ENCODE measurements at places on chromosomes 2 and 18. TPM values are rescaled to one million over a fixed set of nuclear protein-coding genes. Genes with fewer than 3 reads are reported as not detected.

The CACNB4 gene
- total RNA-seq = 0.67 TPM

DNA sequence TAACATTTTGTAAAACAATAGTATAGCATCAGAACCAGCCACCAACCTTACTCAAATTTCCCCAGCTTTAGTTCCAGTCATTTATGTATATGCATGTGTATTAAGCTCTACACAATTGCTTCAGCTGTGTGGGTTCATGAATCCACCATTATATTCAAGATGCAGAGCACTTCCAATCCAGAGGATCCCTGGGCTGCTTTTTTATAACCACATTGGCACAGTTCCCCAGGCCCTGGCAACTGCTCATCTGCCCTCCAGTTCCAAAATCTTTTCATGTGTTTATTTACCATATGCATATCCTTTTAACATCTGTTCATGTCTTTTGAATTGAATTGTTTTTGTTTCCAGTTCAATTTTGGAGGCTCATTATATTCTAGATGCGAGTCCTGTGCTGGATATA is 482.9 kb upstream of the HS6ST1 start:
- DNase-seq = no peak

GRCh38 chr2:216086207-216086893 is 4.6 kb downstream of the TMEM169 start:
- DNase-seq = no peak

The ANKRD30B gene
- not detected for total RNA-seq

DNA sequence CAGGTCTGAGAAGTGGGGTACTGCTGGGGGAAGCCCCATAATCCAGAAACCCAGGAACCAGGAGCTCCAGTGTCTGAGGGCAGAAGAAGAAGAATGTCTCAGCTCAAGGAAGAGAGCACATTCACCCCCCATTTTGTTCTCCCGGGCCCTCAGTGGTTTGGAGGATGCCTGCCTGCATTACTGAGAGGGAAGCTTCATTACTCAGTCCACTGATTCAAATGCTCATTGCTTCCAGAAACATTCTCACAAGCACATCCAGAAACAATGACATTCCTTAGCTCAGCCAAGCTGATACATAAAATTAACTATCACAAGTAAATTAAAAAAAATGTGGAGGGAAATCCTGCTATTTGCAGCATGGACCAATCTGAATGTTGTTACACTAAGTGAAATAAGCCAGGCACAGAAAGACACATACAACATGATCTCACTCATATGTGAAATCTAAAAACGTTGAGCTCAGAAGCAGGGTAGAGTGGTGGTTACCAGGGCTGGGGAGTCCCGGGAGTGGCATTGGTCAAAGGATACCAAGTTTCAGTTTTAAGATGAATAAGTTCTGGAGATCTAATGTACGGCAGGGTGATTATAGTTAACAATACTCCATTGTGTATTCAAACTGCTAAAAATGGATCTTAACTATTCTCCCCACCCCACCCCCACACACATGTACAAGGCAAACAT is 459.3 kb downstream of the GALR1 start:
- DNase-seq = no peak

DNA sequence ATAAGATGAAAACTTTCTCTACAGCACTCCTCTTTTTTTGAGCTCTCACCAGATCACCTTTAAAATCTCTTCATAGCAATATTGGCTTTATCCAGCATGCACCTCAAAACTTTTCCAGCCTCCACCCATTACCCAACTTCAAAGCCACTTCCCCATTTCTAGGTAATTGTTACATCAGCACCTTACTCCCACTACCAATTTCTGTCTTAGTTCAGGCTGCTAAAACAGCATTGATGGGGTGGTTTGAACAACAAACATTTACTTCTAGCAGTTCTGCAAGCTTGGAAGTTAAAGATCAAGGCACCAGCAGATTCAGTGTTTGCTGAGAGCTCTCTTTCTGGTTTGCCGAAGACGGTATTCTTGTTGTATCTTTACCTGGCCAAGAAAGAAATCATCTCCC is 114.0 kb upstream of the SLC39A10 start:
- no peak for DNase-seq

The MATN3 gene
- 0.11 TPM for total RNA-seq

GRCh38 chr2:237972211-237972610 is 5.4 kb downstream of the UBE2F start:
- no peak for DNase-seq

DNA sequence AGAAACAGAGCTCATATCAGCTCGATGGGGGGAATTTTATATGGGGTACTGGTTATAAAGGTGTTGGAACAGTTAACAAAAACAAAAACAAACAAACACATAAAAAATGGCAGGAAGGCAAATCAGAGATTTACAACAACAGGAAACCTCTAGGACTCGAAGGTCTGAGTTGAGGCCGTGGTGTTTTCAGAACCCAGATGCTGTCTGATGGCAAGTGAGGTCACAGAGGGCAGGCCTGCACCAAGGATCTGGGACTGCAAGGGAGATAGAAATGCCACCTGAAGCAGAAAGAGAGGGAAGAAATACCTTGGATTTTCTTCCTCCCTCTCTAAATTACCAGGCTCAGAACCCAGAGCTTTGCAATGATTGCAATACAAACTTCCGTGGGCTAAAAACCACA is 429.5 kb downstream of the ZNF521 start:
- no peak for DNase-seq

DNA sequence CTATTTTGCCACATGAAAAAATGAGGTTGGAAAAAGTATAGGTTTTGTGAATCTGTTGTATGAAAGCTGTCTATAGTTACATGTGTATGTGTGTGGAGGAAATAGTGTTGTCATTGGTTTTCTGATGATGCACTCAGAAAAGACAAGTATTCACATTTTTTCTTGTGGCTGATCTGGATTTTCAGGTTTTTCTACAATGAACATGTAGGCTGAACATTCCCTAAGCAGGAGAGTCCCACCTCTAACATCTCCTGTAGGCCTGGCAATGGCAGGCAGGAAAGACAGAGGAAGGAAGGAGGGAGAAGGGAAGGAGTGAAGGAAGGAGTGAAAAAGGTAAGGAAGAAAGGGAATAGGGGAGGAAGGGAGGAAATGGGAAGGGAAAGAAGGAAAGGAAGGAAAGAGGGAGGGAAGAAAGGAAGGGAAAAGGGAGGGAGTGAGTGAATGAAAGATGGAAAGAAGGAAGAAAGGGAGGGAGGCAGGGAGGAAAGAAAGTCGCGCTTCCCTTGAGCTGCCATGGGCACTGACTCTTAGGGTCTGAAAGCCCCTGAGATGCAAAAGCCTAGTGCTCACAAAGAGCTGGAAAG is 495 bp upstream of the IL36RN start:
- DNase-seq = no peak

The POTEJ gene
- not detected for total RNA-seq

- DNase-seq = no peak
Observed at GRCh38 chr18:71837547-71837946, 706.6 kb downstream of the CBLN2 start.

The MOCOS gene
- 0.38 TPM for total RNA-seq

DNA sequence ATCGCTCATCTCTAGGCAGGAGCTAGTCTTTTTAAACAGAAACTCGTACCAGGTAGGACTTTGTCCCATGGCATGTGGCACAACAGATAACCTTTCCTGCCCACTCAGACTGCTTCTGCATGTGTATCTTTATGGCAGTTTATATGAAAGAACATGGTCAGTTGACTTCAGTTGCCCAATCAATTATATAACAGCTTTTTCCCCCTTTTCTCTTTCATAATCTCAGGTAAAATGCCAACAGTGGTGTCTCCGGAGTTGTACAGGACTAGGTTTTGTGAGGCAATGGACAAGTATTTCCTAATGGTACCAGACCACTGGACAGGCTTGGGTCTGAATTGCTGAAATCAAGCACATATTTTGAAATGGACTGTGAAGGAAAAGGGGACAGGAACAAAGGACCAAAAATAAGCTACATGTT is 51.6 kb upstream of the PTH2R start:
- DNase-seq = no peak

The CTAGE1 gene
- 0.13 TPM for total RNA-seq

The TUBA4B gene
- not detected for total RNA-seq

GRCh38 chr2:240911641-240912265 is 5.6 kb downstream of the CROCC2 start:
- no peak for DNase-seq

DNA sequence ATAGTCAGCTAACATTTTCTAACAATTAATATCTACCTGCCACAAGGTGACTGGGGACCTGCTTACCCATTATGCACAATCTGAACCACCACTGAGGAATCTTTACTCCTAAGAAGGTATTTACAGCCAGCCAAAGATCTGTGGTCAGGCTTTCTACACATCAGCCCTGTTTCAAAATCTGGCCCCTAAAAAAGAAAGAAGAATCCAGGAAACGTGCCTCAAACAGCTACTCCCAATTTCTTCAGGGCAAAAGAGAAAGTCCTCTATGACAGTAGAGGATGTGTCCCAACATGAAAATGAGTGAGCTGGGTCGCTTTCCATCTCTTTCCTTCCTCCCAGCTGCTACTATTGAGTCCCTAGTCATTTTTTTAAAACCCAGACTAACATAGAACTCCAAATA is 79.5 kb downstream of the EPB41L3 start:
- DNase-seq = no peak

The CHST9 gene
- total RNA-seq = not detected

The SMYD1 gene
- 295 TPM for total RNA-seq

DNA sequence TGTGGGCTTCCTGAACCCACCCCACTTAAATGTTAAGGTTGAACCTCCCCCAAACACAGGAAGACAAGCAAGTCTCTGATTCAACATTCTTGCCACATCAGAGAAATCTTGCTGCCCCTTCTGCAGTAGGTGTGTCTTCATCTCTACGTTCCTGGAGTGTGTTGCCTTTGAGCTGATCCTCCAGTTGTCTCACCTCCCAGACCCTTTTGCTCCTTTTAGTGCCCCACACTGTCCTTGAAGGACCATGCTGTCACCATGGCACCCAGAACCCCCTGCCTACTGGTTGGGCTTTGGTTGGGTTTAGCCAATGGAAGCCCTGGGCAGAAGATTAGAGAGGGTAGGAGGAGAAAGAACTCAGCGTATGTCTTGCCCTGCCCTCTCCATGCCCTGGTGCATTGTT is 10.7 kb downstream of the CAB39 start:
- DNase-seq = no peak

- no peak for DNase-seq
Observed at GRCh38 chr2:106886916-106887758, 1.2 kb upstream of the ST6GAL2 start.

DNA sequence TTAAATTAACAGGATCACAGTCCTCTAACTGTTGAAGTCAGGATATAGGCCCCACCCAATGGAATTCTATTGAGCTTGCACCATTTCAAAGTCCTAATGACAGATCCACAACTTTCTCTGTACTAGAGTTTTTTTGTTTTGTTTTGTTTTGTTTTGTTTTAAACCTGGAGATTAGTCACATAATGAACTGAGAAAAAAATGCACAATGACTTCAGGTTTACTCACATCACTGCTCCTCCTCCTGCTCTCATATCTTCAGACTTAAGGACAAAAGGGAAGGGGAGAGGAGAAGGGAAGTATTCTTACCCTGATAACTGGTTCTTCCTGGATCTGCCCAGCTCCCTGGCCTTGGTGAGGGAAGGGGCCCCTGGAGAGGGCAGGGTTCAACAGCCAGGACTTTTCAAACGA is 208.2 kb upstream of the EPHA4 start:
- DNase-seq = no peak

- no peak for DNase-seq
Observed at GRCh38 chr2:88709181-88709631, 17.7 kb downstream of the RPIA start.
